ENCODE measurements at places on chromosomes 6 and 20.

GRCh38 chr6:57256541-57256940 lies 34.4 kb upstream of the RAB23 start:
- no peak for DNase-seq

DNA sequence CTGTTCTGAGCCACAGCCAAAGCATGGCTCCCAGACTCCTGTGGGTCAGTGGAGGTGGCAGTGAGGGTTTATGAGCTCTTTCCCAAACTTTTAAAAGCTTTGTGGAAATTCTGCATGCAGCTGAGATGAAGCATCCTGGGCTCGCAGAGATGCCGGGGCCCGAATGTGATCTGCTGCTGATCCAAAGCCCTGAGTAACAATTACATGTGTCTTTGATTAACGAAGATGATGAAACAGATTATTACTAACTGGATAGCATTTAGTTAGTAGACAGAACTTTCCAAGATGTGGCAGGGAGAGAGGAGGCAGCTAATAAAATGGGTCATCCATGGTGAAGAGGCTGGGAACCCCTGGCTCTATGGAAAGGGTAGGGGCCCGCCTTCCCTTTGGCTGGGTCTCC lies 43.9 kb upstream of the MDFI start:
- no peak for DNase-seq

- no peak for DNase-seq
Observed at GRCh38 chr6:98998103-98998502, 50.4 kb upstream of the FBXL4 start.

GRCh38 chr6:157989541-157990289 lies 8.1 kb downstream of the SYNJ2 start:
- no peak for DNase-seq

GRCh38 chr6:69958978-69959377 lies 92.6 kb downstream of the COL19A1 start:
- no peak for DNase-seq

- DNase-seq = no peak
Observed at GRCh38 chr6:96066376-96066775, 50.6 kb downstream of the FUT9 start.

GRCh38 chr20:34260208-34260942 lies 19.2 kb downstream of the ASIP start:
- DNase-seq = no peak

GRCh38 chr20:8209061-8209460 lies 77.0 kb downstream of the PLCB1 start:
- DNase-seq = no peak

DNA sequence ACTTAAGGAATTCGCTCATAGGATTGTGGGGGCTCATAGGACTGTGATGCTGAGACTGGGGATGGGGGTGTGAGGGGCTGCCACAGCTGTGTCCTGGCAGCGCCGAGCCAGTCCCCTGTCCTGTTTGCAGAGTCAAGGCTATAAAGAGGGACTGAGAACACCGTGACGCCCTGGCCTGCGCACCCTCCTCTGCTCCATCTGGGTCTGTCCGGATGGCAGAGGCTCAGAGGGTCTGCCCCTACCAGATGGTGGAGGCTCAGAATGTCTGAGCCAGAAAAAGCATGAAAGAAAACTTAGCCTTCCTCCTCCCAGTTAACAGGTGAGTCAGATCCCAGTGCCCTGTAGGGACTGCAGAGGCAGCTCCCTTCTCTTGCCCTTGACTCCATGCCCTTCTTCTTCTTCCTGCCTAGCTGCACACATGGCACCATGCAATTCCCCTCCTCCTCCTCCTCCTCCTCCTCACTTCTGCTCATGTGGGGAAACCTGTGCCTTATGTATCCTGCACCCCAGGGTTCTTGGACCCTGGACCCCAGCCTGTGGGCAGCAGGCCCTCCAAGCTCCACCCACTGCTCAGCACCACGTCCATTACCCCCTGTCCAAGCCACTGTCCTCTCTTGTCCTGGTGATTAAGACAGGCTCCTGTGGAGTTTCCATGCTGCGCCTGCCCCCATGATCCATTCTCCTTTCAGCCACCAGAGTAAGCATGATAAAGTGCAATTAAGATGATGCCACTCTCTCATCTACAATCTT lies 410.0 kb upstream of the SULF2 start:
- DNase-seq = no peak

- DNase-seq = no peak
Observed at GRCh38 chr6:113732384-113732966, 124.7 kb upstream of the MARCKS start.

GRCh38 chr6:105320271-105320670 lies 82.6 kb downstream of the PREP start:
- DNase-seq = no peak

GRCh38 chr6:136024711-136025110 lies 173.2 kb downstream of the PDE7B start:
- DNase-seq = no peak

GRCh38 chr6:10404799-10405512 lies 9.9 kb downstream of the TFAP2A start:
- DNase-seq = no peak

DNA sequence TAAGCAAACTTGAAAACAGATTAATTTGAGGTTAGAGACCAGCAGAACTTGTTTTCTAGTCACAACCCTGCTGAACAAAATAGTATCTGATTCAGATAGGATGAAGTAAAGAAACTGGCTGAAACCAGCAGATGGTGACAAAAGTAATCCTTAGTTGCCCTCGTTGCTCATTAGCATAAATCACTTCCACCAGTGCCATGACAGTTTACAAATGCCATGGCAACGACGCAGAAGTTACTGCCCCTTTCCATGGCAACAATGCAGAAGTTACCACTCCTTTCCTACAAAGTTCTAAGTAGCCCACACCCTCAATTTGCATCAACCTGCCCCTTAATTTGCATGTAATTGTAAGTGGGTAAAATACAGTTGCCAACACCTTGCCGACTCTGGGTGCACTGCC lies 23.7 kb downstream of the SNRPB start:
- no peak for DNase-seq

- DNase-seq = no peak
Observed at GRCh38 chr6:142842418-142843261, 102.3 kb downstream of the HIVEP2 start.

- DNase-seq = no peak
Observed at GRCh38 chr20:61804752-61805295, 260.9 kb downstream of the TAF4 start.

GRCh38 chr20:16505894-16506293 lies 67.4 kb downstream of the KIF16B start:
- no peak for DNase-seq

DNA sequence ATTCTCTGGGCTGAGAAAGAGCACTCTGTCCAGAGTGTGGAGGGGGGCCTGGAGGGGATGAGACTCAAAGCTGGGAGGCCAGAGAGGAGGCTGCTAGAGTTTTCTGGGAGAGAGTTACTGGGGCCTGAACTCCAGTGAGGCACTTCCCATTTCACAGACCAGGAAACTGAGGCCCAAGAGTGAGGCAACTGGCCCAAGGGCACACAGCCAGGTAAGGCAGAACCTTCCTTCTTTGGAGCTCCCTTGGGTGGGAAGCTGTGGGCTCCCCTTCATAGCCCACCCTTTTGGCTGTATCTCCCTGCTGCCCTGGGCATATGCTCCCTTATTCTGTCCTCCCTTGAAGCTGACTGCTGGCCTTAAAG lies 34.4 kb downstream of the ANGPT4 start:
- DNase-seq = no peak

- no peak for DNase-seq
Observed at GRCh38 chr6:144602523-144603180, 317.5 kb downstream of the UTRN start.

DNA sequence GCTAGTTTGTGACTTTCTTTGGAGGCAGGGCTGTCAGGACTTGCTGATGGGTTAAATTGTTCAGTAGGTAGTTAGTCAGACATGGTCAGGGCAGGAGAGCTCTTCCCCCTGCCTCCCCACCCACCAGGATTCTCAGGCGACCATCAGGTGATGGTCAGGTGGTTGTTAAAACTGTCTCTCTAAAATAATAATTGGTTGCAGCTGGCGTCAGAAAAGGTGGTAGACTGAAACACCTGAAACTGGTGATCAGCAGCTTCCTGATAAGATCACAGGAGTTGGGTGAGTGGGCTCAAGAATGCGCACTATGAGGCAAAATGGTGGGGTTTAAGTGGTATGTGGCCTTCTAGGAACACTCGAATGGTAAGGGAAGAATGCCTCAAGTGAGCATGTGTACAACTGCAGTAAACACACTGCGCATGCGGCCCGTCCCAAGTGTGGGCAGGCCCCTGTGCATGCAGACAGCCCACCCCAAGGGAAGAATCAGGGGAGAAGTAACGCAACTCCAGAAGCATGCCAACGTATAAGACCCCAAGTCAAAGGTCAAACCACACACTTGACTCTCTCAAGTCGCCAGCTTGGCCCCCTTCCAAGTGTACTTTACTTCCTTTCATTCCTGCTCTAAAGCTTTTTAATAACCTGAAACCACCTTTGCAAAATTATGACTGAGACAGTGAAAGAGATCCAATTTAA lies 7.9 kb upstream of the BLCAP start:
- DNase-seq = peak; percentile 38

DNA sequence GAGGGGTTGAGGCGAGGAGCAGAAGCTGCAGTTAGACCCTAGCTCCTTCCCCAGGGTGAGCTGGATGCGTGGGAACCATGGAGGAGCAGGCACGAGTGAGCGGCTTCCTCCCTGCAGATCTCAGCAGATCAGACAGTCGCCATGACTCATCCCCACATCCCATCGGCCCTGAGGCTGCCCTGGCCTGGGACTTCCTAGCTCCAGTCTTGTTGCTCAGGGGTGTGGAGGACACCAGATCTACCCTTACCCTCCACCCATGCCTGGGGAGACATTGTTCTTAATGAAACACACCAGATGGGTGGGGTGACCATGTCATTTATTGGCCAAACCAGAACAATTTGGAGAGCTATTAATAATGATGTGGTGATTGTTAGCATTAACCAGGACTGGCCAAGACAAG lies 36.3 kb upstream of the TGM2 start:
- no peak for DNase-seq

GRCh38 chr20:19688031-19688806 lies 69.8 kb upstream of the RIN2 start:
- DNase-seq = no peak

DNA sequence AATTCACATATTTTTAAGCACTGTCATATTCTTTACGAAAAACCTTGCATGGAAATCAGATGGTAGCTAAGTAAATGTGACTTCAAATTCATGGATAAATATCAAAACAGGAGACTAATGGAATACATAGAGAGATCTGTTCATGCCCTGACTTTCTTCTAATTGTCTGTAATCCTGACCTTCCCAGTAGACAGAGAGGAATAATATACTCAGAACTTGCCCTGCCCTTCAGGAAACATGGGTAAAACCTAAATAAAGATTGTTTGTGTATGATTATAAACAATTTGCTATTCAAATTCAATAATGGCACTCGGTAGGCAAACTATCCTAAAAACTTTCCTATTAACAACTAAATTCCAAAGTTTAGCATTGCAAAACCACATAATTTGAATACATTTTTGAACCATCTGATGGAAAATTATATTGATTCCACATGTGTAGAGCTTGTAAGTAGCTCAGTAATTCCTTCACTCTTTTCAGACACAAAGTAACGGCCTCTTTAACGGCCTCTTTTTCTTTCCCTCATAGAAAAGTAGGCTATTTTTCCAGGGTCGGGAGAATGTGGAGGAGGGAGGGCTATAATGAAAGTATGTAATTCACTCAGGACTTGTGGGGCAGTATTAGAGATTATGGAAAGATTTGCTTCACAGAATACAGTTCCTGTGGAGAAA lies 227.6 kb downstream of the ALDH8A1 start:
- DNase-seq = no peak

GRCh38 chr20:5268449-5268848 lies 48.3 kb downstream of the PROKR2 start:
- DNase-seq = no peak

GRCh38 chr6:15358579-15359327 lies 112.9 kb downstream of the JARID2 start:
- DNase-seq = no peak

- DNase-seq = no peak
Observed at GRCh38 chr6:42555477-42556457, 8.1 kb upstream of the UBR2 start.

GRCh38 chr20:53444401-53445149 lies 149.1 kb downstream of the ZNF217 start:
- no peak for DNase-seq

- no peak for DNase-seq
Observed at GRCh38 chr6:33416386-33417127, 1.4 kb downstream of the CUTA start.

DNA sequence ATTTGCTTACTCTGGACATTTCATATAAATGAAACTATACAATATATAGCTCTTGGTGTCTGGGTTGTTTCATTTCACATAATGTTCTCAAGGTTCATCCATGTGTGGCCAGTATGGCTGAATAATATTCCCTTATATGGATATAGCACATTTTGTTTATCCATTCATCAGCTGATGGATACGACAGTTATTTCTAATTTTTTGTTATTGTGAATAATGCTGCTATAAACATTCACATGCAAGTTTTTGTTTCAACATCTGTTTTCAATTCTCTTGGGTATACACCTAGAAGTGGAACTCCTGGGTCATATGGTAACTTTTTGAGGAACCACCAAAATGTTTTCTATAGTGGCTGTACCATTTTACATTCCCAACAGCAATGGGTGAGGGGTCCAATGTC lies 101.1 kb downstream of the CDK19 start:
- DNase-seq = no peak

DNA sequence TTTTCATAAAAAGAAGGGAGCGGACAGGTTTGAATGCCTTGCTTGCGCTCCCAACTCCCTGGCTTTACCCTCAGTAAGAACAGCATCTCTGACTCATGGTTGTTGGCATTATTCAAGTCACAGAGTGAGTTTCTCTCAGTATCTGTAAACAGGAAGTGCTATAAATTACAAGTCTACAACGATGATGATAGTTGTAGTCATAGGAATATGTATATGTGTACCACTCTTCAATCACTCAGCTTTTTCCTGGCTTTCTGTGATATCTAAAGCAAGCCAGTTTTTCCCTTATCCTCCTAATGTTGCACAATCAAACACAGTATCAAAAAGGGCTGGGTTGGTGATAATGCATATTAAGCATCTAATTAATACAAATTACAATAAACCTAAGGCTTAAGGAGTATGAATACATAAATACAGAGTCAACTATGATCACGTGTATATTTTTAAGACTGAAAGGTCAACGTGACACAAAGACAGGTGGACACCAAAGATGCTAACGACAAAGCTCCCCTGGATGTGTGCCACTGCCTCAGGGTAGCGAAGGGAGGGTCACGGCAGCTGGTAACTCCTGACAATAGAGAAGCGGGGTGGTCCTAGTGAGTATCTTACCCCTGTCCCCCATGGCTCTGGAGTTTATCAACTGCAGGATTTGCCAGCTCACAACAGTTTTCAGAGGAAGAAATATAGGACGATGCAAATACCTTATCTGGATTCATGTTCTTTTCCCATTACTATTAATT lies 202.8 kb downstream of the BTBD9 start:
- no peak for DNase-seq

- no peak for DNase-seq
Observed at GRCh38 chr6:2843138-2843740, 1.6 kb upstream of the SERPINB1 start.

DNA sequence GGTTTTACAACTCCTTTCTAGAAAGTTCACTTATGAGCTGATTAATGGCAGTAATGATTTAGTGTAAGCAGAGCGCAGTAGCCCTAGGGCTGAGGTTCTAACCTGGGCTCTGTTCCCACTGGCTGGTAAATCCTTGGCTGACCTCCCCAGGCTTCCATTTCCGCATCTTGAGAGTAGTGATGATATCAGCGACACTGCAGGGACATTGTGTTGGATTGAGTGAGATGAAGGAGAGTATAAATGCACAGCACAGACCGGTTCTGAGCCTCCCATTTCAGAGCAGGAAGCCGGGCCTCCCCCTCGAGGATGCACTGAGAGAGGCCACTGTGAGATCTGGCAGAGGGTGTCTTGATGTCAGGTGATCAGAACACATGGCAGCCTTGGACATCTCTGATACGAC lies 477.2 kb upstream of the SULF2 start:
- DNase-seq = no peak

Measured in activated CD8-positive, alpha-beta memory T cell treated with anti-CD3 and anti-CD28 coated beads for 24 hours (primary cell).